T-helper 17 cell (primary cell): ENCODE measurements at places on chromosomes 2 and 18. TPM values are rescaled to one million over a fixed set of nuclear protein-coding genes. Genes with fewer than 3 reads are reported as not detected.

GRCh38 chr2:88837511-88838160 is 146.2 kb downstream of the RPIA start:
- DNase-seq = no peak
- no peaks in the 10 kb centered on the region for H3K4me1 ChIP-seq
- no peak overlapping the region for H3K4me3 ChIP-seq

- no peak for DNase-seq
- peaks cover under 1% of the 10 kb centered on the region for H3K4me1 ChIP-seq
- peak overlapping the region; percentile 29 for H3K27ac ChIP-seq
- no peaks in the 10 kb centered on the region for H3K36me3 ChIP-seq
These were observed 17.6 kb upstream of the ADI1 start for GRCh38 chr2:3536682-3537632.

GRCh38 chr2:128500138-128500800 is 181.6 kb upstream of the HS6ST1 start:
- peaks cover 5% of the 10 kb centered on the region for H3K4me1 ChIP-seq
- no peak overlapping the region for H3K4me3 ChIP-seq
- H3K36me3 ChIP-seq = no peaks in the 10 kb centered on the region
- H3K27me3 ChIP-seq = peaks cover 33% of the 10 kb centered on the region
- no peak overlapping the region for H3K27ac ChIP-seq
- DNase-seq = no peak

- no peak overlapping the region for H3K27ac ChIP-seq
- H3K4me1 ChIP-seq = peaks cover 4% of the 10 kb centered on the region
- peaks cover 2% of the 10 kb centered on the region for H3K36me3 ChIP-seq
- peak overlapping the region; percentile 86 for H3K4me3 ChIP-seq
These were observed 47.1 kb upstream of the CCDC150 start for GRCh38 chr2:196592331-196592910.

- H3K4me3 ChIP-seq = no peak overlapping the region
- peaks cover 64% of the 10 kb centered on the region for H3K27me3 ChIP-seq
- no peak for DNase-seq
- H3K36me3 ChIP-seq = peaks cover 5% of the 10 kb centered on the region
These were observed 190.5 kb downstream of the CLIP4 start for GRCh38 chr2:29305762-29306161.

GRCh38 chr2:6445156-6445555 is 420.6 kb downstream of the CMPK2 start:
- H3K4me3 ChIP-seq = no peak overlapping the region
- no peaks in the 10 kb centered on the region for H3K4me1 ChIP-seq
- no peak overlapping the region for H3K27ac ChIP-seq
- no peak for DNase-seq

DNA sequence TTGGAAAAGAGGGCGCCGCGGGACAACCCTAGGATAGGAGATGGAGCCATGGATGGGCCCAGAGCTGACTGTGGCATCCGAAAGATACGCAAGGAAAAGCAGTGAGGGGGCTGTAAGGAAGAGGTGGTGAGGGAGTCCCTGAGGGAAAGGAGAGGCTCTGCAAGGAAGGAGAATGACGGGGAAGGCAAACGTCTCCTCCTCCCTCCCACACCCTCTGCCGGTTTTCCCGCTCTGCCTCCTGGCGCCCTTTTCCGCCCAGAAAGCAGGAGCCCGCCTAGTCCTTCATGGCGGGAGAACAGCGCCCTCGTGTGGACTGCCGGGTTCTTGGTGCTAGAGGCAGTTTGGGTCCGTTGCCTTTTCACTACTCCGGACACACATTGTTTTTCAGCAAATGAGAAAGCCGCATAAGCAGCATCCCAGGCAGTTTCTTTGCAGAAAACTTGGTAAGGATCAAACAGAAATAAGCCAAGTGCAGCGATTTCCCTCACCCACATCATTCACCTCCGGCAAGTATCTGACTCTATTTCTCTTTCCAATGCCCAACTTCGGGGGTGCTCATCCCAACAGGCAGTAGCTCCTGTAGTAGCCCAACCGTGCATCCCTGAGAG is 200.4 kb downstream of the INO80D start:
- peaks cover 38% of the 10 kb centered on the region for H3K27me3 ChIP-seq
- H3K4me1 ChIP-seq = peaks cover 2% of the 10 kb centered on the region
- H3K36me3 ChIP-seq = no peaks in the 10 kb centered on the region
- no peak overlapping the region for H3K27ac ChIP-seq

DNA sequence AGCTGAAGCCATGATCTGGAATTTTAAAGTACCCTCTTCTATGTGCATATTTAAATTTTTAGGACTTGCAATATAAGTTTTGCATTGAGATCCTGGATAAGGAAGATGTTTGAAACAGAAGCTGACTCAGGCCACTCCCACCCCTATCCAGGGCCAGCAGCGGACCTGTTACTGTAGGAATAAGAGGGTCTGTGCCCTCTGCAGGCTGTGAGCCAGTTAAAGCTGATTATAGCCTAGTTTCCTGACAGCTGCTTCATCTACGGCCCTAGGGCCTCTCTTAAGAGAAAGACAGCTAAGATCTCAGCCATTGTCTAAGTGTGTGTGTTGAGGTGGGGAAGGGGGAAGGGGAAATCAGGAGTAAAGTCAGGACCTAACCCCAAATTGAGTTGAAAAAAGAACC is 234.0 kb downstream of the HAUS1 start:
- H3K4me3 ChIP-seq = no peak overlapping the region
- peaks cover 48% of the 10 kb centered on the region for H3K27me3 ChIP-seq
- no peak overlapping the region for H3K27ac ChIP-seq
- peaks cover 38% of the 10 kb centered on the region for H3K4me1 ChIP-seq

DNA sequence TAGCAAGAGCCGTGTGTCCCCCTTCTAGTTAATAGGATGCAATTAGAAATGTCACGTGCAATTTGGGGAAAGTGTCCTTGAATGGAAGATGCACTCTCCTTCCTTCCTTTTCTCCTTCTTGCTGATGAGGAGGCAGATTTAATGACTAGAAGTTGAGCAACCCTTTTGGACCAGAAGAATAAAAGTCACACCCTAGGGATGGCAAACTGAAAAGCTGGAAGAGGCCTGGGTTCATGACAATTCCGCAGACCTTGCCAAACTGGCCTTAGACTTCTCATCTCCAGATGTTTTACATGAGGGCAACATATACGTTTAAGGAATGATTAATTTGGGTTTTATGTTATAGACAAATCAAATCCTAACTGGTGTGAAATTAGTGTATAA is 38.6 kb upstream of the NCOA1 start:
- H3K4me3 ChIP-seq = no peak overlapping the region
- peaks cover 3% of the 10 kb centered on the region for H3K36me3 ChIP-seq
- peaks cover 17% of the 10 kb centered on the region for H3K27me3 ChIP-seq
- no peaks in the 10 kb centered on the region for H3K4me1 ChIP-seq

DNA sequence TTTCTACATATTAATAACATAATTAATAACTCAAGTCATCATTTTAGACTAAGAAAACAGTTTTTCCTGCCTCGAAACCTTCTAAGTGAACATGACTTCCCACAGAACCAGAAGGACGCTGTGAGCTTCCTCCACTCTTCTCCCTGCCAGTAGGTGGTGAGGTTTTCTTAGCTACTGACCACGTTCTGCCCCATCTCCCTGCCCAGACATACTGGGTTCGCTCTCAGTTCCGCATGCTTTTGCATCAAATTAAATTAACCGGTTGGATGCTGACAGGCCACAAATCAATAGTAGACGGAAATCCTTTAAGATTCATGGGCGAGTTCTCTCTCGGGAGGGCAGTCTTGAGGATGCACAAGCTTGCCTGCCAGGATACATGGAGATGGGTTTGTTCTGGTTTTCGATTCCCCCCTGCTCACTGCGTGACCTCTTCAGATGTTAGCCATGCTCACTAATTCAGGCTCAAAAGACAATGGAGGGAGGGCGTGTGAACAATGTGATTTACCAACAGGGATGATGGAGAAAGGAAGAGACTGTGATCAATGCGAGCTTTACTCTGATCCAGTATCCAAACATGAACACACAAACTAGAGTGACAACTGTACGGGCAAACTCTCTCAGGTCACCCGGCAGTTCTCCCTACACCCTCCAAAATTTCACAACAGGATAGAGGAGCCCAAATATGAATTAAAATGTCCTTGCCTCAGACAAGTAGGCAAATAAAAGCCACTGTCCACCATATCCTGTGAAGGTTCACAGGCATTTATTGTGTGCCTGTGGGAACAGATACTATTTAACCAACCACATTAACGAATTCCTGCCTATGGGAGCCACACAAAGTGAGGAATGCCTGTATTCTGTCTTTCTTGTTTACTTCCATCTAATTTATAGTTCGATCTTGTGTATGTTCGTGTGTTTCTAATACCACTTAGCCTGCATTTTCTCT is 375.7 kb downstream of the EIPR1 start:
- no peak for DNase-seq
- H3K36me3 ChIP-seq = no peaks in the 10 kb centered on the region
- H3K4me1 ChIP-seq = peaks cover 4% of the 10 kb centered on the region
- no peak overlapping the region for H3K4me3 ChIP-seq
- H3K27me3 ChIP-seq = peaks cover 30% of the 10 kb centered on the region
- no peak overlapping the region for H3K27ac ChIP-seq

GRCh38 chr2:98298683-98299164 is 47.5 kb upstream of the CNGA3 start:
- no peak overlapping the region for H3K27ac ChIP-seq
- H3K4me3 ChIP-seq = no peak overlapping the region
- peaks cover 65% of the 10 kb centered on the region for H3K27me3 ChIP-seq
- peaks cover 2% of the 10 kb centered on the region for H3K4me1 ChIP-seq

- H3K27ac ChIP-seq = no peak overlapping the region
- H3K4me1 ChIP-seq = no peaks in the 10 kb centered on the region
- H3K36me3 ChIP-seq = no peaks in the 10 kb centered on the region
These were observed 69.1 kb upstream of the PXDN start for GRCh38 chr2:1813371-1813770.

- no peak for DNase-seq
- H3K4me1 ChIP-seq = peaks cover 26% of the 10 kb centered on the region
- peaks cover 3% of the 10 kb centered on the region for H3K36me3 ChIP-seq
- H3K27me3 ChIP-seq = peaks cover 34% of the 10 kb centered on the region
- H3K27ac ChIP-seq = no peak overlapping the region
These were observed 31.3 kb upstream of the TMEM131 start for GRCh38 chr2:98026927-98027522.

GRCh38 chr2:32772638-32773447 is 145.0 kb downstream of the TTC27 start:
- H3K27me3 ChIP-seq = no peaks in the 10 kb centered on the region
- peaks cover 3% of the 10 kb centered on the region for H3K36me3 ChIP-seq
- H3K4me3 ChIP-seq = no peak overlapping the region
- peaks cover 9% of the 10 kb centered on the region for H3K4me1 ChIP-seq
- no peak for DNase-seq

- peaks cover 7% of the 10 kb centered on the region for H3K4me1 ChIP-seq
- peak overlapping the region; percentile 49 for H3K4me3 ChIP-seq
- DNase-seq = no peak
- peaks cover 5% of the 10 kb centered on the region for H3K36me3 ChIP-seq
- H3K27ac ChIP-seq = no peak overlapping the region
These were observed 470 bp downstream of the KCNF1 start for GRCh38 chr2:10912076-10912731.

Gene FHL2
- total RNA-seq = 8.9 TPM

Gene FANCL
- total RNA-seq = 2.1 TPM

Gene ARL5A
- 30.1 TPM for total RNA-seq

Gene PLCL1
- 24.9 TPM for total RNA-seq

Gene SUMO1
- total RNA-seq = 72.1 TPM

Gene HOXD11
- not detected for total RNA-seq

Gene UGT1A5
- not detected for total RNA-seq

Gene LRP1B
- total RNA-seq = not detected

Gene ANKRD29
- total RNA-seq = 0.25 TPM
